ENCODE measurements at places on chromosomes 3 and 15.

DNA sequence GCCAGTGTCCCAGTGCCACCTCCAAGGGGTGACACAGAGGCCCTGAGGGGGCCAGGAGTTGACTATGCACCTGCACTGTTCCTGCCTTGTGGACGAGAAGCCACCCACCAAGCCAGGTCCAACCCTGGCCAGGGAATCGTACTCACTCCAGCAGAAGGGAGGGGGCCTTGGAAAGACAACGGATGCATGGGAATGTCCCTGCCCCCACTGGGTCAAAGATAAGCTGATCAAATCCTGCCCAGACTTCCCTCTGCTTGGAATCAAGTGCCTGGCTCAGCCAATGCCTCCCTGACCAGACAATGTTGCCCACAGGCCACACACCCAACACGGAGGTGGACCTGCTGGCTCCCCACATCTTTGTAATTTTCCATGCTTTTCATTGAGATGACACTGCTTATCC is 23.9 kb downstream of the CACNA2D2 start:
- no peak for DNase-seq

GRCh38 chr3:171838218-171838720 is 4.9 kb upstream of the TMEM212 start:
- no peak for DNase-seq

GRCh38 chr3:131141770-131142169 is 115.1 kb downstream of the NEK11 start:
- no peak for DNase-seq

DNA sequence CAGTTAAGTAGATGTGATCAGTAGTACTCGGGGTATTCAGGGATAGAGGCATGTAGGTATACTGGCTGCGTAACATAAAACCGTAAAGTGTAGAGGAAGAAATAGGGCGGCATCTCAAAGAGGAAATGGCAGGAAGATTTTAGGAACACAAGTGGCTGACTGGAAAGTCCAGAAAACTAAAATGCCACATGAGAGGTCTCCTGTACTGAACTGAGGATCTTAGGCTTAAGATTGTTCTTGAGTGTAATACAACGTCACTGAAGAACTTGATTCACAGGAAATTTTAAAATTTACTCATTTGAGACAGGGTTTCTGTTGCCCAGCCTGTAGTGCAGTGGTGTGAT is 2.3 kb upstream of the LMLN start:
- DNase-seq = no peak

DNA sequence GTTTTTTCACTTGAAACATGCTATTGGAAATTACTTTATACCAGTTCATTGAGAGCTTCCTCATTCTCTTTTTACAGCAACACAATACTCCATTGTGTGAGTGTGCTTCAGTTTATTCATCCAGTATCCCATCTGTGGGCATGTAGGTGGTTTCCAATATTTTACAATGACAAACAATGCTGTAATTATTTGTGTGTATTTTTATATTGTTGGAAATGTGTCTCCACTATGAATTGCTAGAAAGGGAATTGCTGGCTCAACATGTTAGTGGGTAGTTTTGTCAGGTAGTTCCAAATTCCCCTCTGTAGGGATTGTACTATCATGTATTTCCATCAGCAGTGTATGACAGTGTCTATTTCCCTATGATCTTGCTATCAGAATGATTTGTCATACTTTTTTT is 65.8 kb upstream of the MAGI1 start:
- DNase-seq = no peak

DNA sequence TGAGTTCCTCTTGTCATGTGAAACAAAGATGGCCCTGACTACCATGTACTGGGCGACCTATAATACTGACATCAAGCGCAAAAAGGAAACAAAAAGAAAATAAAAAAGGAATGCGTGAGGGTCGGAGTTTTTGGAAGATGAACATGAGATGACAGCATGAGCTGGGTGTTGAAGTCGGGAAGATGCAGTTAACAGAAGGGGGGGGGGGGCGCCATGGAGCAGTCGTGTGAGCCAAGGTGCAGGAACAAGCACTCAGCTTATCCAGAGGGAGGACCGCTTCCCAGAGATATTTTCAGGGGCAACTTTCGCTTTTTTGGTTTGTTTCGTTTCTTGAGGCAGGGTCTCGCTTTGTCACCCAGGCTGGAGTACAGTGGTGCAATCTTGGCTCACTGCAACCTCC is 110.2 kb downstream of the RORA start:
- no peak for DNase-seq

GRCh38 chr3:69209413-69209812 is 87.0 kb upstream of the LMOD3 start:
- DNase-seq = no peak

GRCh38 chr3:122929188-122930062 is 98.1 kb downstream of the SEMA5B start:
- no peak for DNase-seq

DNA sequence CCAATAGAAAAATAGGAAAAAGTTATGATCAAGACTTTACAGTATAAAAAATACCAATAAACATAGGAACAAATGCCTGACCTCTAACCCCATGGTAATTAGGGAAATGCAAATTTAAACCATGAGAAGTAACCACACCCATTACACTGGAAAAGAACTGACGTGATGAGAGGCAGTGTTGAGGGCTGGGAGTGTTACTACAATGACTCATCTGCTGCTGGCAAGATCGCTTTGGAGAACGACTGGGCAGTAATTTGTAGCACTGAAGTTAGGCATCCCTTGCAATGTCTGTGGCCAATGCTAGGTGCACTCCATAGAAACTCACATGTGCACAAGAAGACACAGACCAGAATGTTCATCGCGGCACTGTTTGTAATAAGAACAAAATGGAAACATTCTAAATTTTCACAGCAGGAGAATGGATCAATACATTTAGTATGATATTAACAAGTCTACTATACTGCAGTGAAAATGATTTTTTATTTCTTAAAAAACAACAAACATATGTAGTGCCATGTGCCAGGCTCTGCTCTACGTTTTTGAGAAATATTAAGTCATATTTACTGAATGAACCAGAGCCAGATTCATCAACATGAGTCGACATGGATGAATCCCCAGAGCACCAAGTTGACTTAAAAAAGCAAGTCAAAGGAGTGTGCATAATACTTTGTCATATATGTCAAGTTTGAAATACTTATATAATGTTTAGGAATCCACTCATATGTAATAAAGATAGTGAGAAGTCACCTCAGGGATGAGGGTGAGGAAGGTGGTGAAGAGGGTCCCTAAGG is 37.6 kb upstream of the EPHB3 start:
- no peak for DNase-seq

GRCh38 chr3:127728417-127729015 is 55.8 kb downstream of the ABTB1 start:
- peak; percentile 58 for DNase-seq

- DNase-seq = no peak
These were observed 847.6 kb upstream of the ALCAM start for GRCh38 chr3:104519068-104519467.

- DNase-seq = no peak
These were observed 37.3 kb downstream of the ABCC5 start for GRCh38 chr3:183980403-183980802.

DNA sequence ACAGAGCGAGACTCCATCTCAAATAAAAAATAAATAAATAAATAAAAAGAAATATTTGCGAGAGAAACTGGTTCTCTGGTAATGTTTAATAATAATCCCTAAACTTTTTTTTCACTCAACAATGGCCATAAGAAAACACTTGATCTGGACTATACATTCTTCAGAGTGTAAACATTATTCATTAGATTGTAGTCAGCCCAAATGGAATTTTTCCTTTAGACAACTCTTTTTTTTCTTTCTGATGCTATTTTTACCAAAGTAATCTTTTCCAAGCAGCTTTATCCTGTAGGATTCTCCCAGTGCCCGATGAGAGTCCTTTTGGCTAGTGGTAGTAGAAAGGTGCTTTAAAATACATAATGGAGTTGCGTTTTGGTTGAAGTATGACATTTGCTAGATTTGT is 90.4 kb downstream of the NEDD4 start:
- DNase-seq = no peak

GRCh38 chr15:79452244-79453051 is 20.3 kb downstream of the MINAR1 start:
- DNase-seq = no peak

DNA sequence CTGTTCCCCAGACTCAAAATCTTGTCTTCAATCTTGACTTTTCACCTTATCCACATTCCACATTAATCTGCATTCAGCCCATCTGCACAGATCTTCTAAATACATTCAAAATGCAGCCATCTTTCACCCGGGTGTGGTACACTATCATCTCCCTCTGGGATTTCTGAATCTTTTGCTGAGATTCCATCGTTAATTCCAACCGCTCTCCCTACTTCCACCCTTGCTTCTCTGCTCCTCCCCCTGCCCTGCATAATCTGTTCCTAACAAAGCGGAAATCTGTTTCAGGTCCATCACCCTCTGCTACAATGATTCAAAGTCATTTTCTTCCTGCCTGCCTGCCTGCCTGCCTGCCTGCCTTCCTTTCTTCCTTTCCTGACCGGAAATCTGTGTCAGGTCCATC is 7.9 kb upstream of the GOLGA8B start:
- no peak for DNase-seq

- no peak for DNase-seq
These were observed 82.3 kb upstream of the OXTR start for GRCh38 chr3:8851703-8852102.

DNA sequence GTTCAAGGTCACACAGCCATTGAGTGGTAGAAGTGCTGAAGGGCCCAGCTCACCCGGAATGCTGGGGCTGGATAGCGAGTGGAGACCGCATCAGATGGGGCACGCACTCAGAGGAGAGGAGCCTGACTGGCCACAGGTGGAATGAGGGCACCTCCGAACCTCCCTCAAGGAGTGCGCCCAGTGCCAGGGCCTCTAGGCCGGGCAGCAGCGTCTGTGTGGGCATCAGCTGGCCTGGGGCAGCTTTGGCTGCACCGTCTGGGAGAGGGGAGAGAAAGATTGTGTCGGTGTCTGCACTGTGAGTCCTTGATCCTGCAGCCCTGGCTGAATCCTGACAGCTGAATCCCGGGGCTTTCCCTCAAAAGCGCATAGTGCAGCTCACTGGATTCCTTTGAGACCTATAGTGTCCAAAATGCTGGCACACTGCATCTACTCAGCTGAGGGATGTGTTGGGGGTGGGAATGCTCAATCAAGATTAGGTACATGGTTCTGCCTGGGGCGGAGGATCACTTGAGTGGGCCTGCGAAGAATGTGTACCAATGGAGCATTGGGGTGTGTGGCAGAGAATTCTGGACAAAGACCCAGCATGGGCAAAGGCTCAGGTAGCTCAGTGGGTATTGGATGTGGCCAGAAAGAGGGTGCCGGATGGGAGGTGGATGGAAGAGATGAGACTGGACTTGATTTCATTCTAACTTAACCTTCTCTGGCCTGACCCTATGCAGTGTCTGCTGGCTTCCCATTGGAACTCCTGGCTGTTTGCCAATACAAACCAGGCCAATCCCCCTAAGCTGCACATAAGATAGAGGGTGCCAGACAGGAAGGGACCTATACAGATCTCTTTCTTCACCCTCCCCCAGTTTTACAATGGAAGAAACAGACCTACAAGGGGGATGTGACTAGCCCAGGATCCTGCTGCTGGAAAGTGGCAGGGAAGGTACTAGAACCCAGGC is 950 bp downstream of the ANKDD1A start:
- DNase-seq = peak; percentile 15

DNA sequence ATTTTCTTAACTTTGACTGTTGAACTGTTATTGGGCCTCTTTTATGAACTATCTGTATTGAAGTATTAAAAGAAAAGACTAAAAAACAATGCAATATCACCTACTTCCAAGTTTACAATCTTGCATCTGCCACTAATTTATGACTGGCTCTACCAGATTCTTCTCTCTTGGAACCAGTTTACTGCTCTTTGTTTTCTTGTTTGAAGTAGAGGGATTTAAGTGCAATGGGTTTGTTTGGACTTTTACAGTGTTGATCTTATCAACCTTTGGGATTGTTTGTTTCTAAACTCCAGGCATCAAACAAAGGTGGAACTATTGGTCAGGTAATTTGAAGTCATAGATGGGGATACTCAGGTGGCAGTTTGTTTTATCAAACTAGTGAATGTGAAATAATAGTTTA is 43.0 kb upstream of the MEIS2 start:
- no peak for DNase-seq

DNA sequence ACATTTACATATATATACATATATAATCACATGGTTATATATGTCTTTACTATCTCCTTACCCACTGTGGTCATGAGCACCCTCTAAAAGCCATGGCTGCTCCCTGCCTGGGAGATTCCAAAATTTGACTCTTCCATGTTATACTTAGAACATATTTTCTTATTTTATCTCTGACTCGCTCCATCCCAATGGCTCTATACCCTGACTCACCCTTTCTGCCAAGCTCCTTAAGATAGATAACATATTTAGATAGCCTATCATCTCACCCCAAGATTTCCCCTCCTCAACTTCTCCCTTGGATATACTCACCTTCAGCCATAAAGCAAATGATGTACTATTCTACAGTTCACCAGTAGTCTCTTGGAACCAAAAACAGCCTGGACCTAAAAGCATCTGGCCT is 65.1 kb downstream of the CD200R1L start:
- no peak for DNase-seq

- DNase-seq = peak; percentile 23
These were observed at the start of gene RARRES1 for GRCh38 chr3:158731938-158732855. Gene RARRES1, minus strand, starts transcription at chr3:158732457. Its CDS starts 42 bp downstream, at chr3:158732415.

DNA sequence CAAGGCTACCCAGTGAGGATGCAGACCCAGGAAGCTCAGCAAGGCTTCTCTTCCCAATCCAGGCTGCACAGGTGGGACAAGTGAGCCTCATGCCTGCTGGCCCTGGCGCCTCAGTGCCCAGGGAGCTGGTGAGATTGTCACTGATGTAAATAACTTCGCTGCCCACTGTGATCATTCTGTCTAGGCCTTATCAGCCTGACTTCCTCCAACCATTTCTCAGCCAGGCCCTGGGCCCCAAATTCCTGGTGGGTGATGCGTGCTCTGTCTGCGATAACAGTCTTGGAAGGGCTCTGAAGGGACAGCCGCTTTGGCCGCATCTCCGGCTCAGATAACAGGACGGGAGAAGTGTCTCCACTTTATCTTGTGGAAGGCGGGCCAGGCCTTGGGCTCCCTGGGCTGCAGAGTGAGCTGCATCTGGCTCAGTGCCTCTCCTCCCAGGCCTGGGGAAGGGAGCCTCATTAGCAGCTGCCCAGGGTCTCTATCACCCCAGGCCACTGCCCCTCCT is 2.2 kb upstream of the FBLN2 start:
- DNase-seq = no peak

DNA sequence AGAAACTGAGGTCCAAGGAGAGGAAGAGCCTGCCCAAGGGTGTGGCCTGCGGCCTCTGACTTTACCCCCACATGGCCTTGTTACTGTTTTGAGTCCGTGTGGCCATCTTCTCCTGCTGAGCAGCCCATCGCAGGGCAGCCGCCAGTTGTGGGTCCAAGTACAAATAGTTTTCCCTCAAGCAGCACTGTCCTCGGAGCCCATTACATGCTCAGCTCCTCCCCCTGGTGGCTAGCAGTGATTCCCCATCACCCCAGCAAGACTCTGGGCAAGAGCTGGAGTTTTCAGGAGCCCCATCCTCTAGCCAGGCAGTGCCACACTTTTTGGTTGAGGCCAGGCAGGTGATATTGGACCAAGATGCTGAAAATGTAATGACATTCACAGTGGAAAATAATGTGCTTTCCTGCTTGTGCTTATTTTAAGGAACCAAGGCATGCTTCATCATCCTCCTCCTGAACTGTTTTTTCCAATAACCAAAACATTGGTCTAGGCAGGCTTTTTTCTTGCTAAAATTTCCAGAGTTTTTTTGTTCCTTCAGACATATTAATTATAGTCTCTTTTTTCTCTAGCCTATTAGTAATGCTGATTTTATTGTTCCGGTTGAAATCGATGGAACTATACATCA is 23.2 kb upstream of the VILL start:
- peak; percentile 11 for DNase-seq

Data from NCI-H1105 treated with DMSO at 0.1 percent for 48 hours (cell line).